ENCODE measurements at places on chromosomes 5 and 9.
A peak's percentile ranks its signal among the peaks of the same experiment; 100 is the strongest.

DNA sequence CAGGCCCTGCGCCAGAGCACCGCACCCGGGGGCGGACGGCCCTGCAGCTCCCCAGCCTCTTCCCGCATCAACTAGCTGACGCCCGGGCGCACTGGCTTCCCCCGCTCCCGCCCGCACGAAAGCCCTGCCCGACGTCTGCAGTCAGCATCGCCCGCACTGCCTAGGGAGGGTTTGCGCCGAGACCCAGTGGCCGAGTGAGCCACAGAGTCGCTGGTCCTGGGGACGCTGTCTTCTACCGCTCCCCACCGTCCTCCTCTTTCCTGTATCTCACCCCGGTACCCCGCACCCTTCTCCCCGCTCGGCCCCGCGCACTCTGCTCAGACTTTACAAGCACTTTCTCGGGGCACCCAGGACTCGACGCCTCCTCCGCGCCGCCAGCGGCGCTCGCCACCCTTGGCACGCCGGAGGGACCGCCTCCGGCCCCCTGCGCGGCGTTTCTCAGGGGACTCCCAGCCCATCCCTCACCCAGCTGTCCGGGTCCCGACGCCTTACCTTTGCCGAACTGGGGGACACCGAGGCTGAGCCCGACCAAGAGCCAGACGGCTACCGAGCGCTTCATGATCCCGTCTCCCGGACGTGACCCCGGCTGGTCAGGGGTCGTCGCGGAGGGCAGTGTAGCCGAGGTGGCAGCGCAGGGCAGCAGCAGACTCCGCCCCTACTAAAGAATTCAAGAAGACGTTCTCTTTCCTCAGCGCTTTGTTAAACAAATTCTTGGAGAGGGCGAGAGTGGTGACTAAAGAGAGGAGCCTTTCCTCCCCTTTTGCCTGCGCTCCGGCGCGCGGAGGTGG is 670 bp downstream of the EDIL3 start:
- peak; percentile 6 for DNase-seq

DNA sequence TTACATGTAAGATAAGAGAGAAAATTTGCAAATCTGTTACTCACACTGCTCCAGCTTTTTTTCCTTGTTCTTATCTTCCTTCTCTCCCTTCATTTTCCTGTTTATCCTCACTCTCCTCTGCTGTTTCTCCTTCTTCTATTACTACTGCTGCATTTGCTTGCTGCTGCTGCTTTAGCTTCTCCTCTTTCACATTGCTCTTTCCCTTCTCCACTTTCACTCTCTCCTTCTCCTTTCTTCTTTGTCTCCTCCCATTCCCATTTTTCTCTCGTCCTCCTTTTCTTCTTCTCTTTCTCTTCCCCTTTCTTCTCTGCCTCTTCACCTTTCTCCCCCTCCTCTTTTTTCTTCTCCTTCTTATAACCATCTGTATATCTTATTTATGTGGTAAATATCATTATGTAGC is 288.6 kb downstream of the CDH9 start:
- no peak for DNase-seq

GRCh38 chr9:127921557-127922120 is 4.8 kb upstream of the ST6GALNAC4 start:
- DNase-seq = peak; percentile 86

GRCh38 chr5:80184235-80185023 is 71.4 kb downstream of the SERINC5 start:
- DNase-seq = no peak

DNA sequence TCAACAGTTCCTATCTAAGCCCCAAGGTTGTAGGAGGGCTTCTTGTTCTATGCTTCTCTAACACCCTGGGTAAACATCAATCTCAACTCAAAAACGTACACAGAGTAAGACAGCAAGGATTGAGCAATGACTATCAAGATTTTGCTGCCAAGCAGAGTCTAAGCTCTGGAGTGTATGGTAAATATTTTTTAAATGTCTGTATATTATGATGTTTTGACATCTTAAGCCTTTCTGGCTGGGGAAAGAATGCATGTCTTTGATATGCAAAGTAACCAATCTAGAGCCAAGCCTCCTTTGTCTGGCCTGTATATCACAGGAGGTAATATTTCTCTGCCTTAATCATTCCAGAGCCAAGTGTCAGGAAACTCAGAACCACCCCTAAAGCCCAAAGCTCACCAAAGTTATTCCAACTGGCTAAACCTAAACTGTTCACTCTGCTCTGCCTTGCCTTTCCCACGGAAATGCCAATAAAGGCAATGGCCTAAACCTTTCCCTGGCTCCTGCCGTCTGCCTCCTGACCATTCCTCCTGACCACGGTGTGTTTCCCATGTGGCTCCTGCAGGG is 45.2 kb downstream of the YIPF5 start:
- no peak for DNase-seq

DNA sequence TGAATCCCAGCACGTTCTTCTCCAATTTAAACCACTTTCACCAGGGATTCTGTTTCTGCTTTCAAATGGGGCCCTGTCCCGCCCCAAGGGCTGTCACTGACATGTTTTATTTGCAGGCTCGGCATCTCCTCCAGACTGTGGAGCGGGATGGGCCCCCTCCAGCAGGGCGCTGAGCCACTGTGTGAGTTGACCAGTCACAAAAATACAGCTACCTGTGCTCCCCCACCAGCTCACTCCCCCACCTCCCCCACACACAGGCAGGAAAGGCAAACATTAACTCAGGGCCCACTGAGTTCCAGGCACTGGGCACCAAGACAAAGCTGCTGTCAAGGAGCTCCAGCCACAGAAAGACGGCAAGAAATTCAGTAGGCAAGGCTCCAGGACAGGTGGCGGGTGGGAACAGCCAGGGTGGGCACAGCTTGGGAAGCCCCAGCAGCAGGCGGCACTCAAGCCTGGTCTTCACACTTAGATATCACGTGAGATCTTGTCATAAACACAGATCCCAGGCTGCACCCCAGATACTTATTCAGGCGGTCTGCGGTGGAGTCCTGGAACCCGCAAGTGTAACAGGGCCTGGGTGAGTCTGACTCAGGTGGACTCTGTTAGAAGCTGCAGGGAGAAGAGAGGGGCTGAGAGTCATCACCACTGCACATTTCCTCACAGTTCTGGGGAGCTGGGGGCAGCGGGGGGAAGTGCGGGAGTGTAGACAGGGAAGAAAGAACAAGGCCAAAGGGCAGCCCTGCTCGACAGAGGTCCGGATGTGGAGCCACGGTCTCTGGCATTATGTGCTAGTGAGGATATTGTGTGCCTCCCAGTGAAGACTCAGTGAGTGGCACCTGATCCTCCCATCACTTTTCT is 44.7 kb downstream of the OR2V1 start:
- DNase-seq = no peak

GRCh38 chr5:137441476-137441875 is 57.6 kb downstream of the SPOCK1 start:
- no peak for DNase-seq

- DNase-seq = no peak
Measured at GRCh38 chr5:172008111-172008455, 1.6 kb upstream of the FBXW11 start.

DNA sequence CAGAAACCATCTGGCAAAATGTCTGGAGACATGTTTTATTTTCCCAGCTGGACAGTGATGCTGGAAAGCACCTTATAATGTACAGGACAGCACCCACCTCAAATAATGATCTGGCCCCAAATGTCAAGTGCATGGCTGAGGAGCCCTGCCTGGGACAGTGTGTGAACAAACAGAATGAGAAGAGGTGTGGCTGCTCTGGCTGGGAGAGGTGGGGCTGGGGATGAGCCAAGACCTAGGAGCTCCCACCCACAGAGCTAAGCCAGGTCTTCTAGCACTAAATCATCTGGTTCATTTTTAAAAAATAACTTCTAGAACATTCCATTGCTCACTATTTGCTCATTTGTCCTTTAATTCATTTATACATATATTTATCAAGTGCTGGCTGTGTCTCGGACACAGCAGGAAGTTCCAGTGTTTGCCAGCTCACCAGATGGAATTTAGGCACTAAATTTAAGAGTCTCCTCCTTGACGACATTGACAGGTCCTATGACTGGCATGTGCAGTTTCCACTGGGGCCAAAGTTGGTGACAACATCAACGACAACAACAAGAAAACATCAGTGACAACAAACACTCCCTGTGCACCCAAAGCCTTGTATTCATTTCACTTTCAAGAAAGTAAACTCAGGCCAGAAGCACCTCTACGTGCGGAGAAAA is 59.1 kb downstream of the GTF3C4 start:
- no peak for DNase-seq

DNA sequence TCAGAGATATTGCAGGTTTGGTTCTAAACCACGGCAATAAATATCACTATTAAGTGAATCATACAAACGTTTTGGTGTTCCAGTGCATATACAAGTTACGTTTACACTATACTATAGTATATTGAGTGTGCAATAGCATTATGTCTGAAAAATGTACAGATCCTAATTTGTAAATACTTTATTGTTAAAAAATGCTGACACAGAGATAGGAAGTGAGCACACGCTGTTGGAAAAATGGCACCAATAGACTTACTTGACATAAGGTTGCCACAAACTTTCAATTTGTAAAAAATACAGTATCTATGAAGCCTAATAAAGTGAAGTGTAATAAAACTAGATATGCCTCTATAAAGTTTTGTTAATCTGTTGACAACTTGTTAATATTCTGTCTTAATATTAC is 16.0 kb downstream of the CFAP90 start:
- no peak for DNase-seq

GRCh38 chr5:140725799-140726471 is 25.7 kb downstream of the ZMAT2 start:
- peak; percentile 58 for DNase-seq

- DNase-seq = no peak
Measured at GRCh38 chr9:127877566-127877998, at the start of gene AK1. TSS of gene AK1 (minus strand) at chr9:127877675. CDS start at chr9:127874617, 3,058 bp downstream.

GRCh38 chr9:133149130-133150015 is 14.3 kb downstream of the GBGT1 start:
- peak; percentile 95 for DNase-seq

DNA sequence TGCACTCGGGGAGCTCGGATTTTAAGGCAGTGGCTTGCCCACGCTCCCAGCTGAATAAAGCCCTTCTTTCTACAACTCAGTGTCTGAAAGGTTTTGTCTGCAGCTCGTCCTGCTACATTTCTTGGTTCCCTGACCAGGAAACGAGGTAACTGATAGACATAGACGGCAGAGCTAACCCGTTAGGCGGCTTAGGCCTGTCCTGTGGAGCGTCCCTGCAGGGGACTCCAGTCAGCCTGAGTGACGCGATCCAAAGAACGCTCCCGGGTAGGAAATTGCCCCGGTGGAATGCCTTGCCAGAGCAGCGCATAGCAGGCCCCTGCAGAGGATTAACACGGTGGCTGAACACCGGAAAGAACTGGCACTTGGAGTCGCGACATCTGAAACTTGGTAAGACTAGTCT is 1.8 kb upstream of the SELENOP start:
- no peak for DNase-seq

DNA sequence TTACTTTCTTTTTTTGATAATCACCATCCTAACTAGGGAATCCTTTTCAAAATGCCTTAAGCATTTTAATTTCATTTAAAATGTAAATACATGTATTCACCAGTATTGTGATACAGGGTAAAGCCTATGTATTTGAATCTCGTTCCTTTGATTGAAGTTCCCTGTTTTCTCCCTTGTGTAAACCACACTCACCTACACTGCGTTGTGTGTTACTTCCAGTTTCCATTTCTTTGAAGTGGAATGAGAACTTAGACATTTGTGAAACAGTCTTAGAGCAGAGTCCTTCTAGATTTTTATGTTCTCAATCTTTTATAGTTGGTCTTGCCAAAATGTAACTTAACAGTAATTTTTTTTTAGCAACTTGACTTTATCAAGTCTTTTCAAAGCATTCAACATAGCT is 101.4 kb downstream of the ZNF462 start:
- no peak for DNase-seq

DNA sequence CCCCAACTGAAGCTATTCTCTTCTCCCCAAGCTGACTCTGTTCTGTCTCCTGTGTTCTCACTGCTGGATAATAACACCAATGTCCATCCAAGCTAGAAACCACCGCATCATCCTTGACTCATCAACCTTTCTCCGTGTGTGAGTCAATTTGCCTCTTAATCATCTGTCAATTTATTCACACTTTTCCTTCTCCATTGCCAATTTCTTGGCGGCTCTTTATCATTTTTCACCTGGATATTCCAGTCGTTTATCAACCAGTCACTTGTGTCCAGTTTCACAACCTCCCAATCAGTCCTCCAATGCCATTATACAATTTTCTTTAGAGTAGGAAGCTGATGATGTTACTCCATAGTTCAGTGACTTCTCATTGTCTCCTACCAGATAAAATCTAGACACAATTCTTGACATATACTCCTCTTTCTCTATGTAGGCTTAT is 45.4 kb upstream of the LIFR start:
- DNase-seq = no peak

DNA sequence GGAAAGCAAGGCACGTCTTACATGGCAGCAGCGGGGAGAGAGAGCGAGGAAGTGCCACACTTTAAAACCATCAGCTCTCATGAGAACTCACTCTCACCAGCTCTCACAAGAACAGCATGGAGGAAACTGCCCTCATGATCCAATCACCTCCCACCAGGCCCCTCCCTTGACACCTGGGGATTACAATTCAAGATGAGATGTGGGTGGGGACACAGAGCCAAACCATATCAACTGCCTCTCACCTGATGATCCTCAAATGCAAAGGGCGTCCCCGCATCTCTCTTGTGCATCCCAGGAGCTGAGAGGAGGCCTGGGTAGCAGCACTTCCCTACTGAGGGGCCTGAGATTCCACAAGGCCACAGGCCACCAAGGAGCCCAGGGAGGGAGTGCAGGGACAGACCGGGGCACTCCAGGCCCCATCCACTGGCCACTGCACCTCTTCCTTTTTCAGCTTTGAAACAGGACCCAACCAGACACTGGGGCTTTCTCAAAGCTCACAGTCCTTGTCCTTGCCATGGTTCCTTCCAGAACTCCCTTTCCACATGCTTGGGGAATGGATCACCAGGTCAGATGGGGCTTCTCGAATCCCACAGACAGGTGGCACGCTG is 54.5 kb upstream of the IL17B start:
- DNase-seq = no peak

DNA sequence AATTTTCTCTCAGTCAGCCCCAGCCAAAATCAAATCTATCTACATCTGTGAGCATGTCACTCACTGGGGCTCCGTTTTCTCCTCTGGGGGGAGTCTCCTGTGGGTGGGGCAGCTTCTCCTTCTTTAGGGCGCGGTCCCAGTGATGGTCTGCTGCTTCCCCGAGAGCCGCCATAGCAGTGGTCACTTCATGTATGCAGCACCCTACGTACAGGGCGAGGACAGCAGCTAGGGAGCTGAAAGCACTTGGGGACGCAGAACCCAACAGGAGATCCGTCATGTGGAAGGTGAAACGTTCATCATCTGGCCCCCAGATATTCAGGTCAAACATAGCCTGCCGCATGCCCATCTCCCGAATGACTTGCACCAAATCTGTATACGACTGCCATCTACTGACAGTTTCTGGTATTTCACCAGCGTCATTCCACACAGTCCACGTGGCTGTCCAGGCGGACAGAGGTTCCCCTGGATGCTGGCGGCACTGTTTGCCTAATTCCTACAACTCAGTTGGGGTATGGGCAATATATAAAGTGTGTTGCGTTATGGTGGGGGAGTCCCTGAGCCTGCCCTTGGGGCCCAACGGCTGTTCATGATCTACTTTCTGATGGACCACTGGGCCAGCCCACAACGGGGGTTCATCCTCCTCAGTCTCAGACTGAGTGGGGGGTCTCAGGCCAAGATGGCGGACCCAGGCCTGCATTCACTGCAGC is 795.0 kb downstream of the EFNA5 start:
- peak; percentile 28 for DNase-seq
